ENCODE measurements at places on chromosomes 12 and 14.
A peak's percentile ranks its signal among the peaks of the same experiment; 100 is the strongest.

GRCh38 chr14:55756078-55756477, 176.1 kb downstream of the KTN1 start:
- DNase-seq, result no peak

DNA sequence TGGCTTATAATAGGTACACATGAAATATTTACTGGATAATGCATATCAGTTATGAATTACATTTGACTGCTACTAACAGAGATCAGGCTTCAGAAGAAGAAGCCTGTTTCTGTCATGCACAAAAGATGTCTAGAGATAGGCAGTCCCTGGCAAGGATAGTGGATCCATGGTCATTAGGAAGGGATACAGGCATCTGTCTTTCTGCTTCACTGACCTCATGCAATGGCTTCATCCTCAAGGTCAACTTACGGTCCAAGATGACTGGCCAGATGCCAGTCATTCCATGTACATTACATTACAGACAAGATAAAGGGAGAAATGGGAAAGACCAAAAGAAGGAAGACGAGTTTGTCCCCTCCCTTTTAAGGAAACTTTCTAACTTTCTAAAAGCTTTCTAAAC, 94.0 kb downstream of the NUAK1 start:
- peak; percentile 69 for DNase-seq

DNA sequence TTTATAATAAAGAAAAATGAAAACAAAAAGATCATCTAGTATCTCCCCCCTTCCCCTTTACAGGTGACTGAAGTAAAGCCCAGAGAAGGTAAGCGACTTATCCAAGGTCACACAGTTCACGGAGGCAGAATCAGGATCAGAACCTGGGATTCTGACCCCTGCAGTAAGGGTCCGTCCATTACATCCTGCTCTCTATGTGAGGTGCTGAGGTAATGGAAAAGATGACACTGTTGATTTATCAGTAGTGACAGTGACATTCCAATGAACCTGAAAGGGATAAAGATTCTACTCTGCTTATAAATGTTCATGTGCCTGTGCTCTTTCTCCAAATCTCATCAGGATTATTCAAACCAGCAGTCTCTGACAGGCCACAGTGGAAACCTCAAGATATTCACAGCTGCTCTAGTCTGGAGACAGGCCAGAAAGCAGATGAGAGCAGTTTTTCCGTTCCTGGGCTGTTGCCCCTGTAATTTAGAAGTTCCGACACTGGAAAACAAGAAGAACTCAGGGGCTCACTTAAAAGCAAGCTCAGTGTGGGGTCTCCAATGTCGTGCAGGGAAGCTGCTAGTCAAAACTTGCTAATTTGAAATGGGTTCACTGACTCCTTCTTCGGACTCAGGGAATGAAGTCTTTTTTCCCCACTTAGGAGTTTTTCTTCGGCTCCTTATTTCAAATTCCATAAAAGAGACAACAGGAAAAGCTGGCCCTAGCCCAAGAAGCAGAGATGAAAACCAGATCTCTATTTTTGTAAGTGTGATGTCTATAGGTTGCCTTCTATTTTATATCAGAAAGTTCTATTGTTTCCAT, 131.8 kb upstream of the EEA1 start:
- peak; percentile 85 for DNase-seq

DNA sequence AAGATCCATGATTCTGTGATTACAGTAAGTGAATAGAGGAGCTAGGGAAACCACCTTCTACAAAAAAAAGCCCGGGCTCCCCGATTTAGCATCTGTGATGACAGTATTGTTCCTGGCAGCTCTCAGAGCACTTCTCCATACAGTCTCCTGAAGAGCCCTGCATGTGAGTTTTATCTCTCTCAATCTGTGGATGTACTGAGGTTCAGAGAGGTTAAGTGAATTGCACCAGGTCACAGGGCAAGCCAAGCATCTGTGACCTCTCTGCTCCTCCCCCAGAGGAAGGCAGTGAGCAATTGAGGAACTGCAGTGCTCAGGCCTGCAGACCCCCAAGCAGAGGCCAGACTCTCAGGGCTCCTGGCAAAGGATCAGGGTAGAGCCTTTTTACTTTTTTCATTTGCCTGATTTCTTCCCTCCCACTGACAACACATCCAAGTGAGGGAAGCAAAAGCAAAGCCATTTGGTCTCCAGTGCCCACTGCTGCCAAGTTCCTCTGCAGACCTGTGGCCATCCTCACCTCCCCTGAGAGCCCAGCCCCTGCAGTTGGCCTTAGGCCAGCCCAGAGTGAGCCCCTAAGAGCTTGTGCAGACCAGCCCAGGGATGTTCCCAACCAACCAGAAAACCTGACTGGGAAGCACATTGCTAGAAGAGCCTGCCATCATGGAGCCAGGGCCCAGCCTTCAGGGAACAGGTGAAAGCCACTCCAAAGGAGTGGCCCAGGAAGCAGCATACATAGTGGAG, 47.6 kb upstream of the PNMA1 start:
- no peak for DNase-seq

- DNase-seq, result no peak
Observed at GRCh38 chr12:3821441-3821840, 51.8 kb downstream of the PARP11 start.

DNA sequence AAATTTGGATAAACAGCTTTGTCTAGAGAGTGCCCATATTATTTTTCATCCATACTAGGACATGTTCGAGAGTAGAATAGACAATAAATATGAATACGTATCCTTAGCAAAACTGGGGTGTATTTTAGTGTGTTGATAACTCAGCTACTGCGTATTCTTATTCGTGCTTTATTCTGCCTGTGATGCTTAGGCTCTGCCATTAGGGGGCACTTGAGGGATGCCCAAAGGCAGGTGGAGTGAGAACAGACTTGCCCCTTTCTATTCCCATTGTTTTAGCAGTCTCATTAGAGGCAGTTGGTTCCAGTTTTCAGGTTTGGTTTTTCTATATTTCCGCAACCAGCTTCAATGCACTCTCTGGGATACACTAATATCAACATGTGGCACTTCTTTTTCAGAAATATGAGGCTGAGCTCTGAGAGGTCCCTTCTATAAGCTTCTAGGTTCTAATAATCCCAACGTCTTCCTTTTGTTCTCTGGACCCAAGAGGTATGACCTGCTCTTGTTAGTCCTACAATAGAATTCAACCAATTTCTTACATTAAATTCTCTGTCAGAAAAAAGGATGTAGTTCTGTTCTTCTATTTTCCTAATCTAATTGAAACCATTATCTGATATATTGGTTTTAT, 985.7 kb upstream of the FBXO33 start:
- DNase-seq, result no peak

DNA sequence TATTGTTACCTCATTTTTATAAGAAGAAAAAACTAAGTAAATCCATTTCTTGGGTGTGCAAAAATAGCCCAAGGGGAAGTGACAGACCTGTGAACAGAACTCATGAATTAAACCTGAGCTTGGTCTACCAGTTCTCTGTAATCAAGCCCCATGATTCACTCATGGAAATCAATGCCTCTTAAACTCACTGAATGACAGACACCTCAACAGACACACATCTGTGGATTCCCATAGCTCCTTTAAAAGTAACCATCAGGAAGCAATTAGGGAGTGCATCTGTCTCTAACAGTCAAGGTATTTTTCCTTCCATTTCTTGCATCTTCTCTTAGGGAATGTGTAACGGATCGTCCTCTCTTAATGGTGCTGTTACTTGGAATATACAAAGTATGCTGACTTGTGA, 215.0 kb upstream of the EEA1 start:
- peak; percentile 69 for DNase-seq

DNA sequence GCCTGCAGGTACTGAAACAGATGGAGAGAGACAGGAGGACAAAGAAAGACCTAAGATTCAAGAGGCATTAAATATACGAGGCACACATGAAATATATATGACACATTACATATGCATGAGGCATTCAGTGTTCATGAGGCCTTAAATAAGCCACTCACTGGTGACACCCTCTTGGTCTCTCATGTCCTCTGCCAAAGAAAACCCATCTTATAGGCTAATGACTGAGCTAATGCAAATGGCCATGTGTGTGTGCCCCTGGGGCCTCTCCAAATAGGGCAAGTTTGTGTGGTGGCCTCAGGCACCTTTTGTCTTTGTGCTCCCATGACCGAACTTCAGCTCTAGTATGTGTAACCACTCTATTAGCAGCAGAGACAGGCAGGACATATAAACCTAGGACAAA, 18.8 kb downstream of the COQ6 start:
- DNase-seq, result no peak

DNA sequence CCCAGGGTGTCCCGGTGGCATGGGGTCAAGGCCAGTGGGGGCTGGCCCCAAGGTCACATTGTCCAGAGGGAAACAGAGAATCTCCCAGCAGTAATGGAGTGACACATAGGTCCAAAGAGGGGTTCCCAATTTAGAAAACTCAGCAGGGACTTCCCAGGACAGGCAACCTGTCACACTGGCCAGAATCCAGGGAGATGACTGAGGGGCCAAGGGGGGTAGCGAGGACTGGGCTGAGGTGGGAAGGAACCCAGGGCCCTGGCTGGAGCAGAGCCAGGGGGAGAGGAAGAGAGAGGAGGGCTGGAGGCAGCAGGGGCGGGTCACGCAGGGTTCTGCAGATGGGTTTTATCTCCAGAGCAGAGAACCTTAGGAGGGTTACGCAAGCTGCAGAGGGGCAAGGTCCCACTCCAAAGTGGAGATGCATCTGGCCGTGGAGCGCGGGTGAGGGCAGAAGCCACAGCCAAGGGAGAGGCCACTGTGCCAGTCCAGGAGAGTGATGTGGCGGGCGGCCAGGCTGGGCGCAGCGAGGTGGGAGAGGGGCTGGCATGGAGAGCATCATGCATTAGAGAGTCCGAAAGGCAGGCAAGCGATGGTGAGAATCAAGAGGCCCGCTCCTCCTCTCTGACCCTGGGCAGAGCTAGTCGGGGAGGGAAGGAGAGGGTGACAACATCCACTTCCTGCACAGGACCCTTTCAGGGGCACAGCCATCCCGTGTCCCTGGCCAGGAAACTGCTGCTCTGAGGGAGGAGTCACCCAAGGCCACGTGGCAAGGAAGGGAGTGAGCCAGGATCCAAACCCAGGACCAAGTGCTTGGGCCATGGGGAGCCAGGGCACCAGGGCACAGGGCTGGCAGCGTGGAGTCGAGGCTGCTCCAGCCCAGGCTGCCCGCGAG, 29.0 kb downstream of the NCOR2 start:
- DNase-seq, result no peak

DNA sequence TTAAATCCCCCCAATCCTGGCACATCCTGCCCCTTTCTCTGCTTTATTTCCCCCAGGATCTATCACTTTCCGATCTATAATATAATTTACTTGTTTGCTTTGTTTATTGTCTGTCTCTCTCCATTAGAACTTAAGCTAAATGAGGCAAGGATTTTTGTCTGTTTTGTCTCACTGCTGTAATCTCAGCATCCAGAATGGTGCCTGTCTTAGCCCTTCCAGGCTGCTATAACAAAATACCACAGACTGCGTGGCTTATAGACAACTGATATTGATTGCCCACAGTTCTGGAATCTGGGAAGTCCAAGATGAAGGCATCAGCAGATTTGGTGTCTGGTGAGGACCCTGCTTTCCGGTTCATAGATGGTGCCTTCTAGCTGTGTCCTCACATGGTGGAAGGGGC, 65.2 kb downstream of the VWF start:
- no peak for DNase-seq

DNA sequence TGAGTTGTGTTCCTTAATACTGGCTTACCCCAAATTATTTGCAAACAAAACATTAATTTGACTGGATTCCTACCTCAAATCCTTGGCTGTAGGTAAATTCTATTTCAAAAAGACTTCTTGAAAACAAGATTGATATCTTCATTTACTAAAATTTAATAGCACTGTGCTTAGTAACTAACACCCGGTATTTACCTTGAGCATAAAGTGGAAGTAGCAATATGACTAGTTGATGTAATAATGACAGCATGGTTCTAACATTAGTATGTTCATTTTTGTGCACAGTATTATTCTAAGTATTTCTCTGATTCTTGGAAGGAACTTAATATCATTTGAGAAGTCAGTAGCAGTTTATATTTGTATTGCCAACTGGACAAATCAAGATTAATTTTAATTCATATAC, 96.8 kb downstream of the PPHLN1 start:
- DNase-seq, result no peak

DNA sequence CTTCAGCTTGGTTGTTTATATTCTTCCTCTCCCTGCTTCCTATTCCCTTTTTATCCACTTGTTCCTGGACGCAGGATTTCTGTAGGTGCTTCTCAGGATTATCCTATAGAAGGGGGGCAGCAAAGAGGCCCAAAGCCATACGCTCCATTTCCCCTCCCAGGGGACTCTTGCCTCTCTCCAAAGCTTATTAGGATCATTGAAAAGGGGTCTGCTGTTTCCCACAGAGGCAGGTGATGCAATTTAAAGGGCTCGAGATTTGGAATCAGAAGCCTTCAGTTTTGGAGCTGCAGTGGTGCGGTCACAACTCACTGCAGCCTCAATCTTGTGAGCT, 31.5 kb upstream of the SYNDIG1L start:
- DNase-seq, result no peak

DNA sequence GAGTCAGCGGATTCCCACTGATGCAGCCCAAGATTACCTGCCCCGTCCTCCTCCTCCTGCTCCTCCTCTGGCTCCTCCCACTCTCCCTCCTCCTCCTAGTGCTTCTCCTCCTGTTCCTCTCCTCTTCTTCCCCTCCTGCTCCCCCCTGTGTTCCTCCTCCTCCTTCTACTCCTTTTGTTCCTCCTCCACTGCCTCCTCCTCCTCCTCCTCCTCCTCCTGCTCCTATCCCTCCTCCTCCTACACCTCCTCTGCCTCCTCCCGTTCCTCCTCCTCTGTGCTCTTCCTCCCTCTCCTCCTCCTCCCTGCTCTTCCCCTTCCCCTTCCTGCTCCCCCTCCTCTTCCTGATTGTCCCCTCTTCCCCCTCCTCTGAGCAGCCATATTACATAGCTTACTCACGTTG, 141.3 kb downstream of the CACNA1C start:
- no peak for DNase-seq

DNA sequence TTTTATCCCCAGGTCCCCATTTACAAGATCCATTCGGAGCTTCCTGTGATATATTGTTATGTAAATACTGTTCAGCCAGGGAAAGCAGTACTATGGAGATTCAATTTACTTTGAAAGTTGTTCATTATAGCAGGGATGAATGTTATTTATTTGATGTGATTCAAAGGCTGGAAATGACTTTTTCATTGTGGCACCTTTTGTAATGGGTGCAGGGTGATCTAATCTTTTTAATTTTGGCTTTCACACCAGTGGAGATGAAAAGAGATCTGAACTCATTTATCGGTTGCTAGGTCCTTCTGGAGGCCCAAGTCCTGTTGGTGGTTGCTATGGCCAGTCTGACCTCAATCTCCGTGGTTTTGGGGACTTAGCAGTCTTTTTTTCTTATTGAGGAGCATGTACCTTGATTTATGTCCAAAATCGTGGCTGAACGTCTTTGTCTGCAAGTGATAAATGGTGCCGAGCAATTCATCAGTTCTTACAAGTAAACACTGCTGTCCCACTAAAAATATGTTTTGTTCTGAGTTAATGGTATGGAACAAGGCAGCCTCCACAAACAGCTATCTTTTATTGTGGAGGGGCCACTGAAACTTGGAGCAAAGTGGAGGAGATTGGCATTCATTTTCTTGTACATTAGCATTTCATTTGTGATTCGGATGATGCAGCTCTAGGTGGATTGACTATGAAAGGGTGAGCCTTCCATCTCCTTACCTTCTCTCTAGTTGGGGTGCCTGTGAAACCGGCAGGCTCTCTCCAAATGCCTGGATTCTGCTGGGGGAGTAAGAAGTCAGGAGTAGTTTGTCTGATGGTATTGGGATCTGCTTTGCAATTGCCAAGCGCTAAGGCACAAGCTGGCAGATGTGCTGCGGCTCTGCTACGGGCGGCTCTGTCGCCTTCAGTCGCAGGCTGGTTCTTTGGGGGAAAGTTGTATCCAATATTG, 2.0 kb downstream of the RMST start:
- DNase-seq, result no peak

Measured in fibroblast of skin of abdomen (primary cell).